ENCODE measurements at places on chromosomes 2 and 18. TPM values are rescaled to one million over a fixed set of nuclear protein-coding genes. Genes with fewer than 3 reads are reported as not detected.

Gene TLX2
- 0.08 TPM for total RNA-seq

Gene GPR75
- total RNA-seq: 0.62 TPM

Gene UCN
- 2.1 TPM for total RNA-seq

Gene IL36G
- 5.0 TPM for total RNA-seq

Gene SCN1A
- total RNA-seq: not detected

Gene CRYGD
- total RNA-seq: not detected

Gene GAL3ST2
- not detected for total RNA-seq

Gene POMC
- not detected for total RNA-seq

Gene CAVIN2
- total RNA-seq: 2.9 TPM

Gene TMEM178A
- total RNA-seq: 0.80 TPM

Gene IL1RL2
- total RNA-seq: 2.1 TPM

Gene ELOA2
- not detected for total RNA-seq
